NCI-H2081 treated with DMSO at 0.1 percent for 48 hours (cell line): ENCODE measurements at places on chromosomes 16 and 17.
A peak's percentile ranks its signal among the peaks of the same experiment; 100 is the strongest.

GRCh38 chr17:41967921-41968578 lies 1.5 kb downstream of the CNP start:
- DNase-seq, result no peak

DNA sequence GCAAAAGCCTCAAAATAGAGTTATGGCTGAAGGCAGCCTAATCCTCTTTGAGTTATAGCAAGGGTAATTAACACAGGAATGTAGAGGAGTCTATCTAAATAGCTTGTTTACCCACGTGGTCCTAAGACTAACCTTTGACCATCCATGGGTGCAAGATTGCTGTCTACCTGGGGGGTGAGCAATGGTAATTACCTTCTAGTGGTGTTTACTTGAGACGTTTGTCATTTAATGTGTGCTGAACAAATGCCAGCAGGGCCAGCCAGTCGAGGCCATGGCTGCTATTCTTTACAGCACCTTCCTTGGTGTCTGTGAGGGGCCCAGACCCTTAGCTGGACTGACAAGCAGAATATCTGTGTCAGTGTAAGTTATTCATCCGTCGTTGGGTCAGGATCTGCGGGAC lies 13.9 kb upstream of the PRPSAP1 start:
- DNase-seq, result no peak

DNA sequence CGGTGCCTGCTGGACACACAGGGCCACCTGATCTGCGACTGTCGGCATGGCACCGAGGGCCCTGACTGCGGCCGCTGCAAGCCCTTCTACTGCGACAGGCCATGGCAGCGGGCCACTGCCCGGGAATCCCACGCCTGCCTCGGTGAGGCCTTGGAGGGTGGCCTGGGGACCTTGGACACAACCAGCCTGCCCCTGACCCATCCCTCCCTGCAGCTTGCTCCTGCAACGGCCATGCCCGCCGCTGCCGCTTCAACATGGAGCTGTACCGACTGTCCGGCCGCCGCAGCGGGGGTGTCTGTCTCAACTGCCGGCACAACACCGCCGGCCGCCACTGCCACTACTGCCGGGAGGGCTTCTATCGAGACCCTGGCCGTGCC lies 1.4 kb downstream of the NTN3 start:
- no peak for DNase-seq

DNA sequence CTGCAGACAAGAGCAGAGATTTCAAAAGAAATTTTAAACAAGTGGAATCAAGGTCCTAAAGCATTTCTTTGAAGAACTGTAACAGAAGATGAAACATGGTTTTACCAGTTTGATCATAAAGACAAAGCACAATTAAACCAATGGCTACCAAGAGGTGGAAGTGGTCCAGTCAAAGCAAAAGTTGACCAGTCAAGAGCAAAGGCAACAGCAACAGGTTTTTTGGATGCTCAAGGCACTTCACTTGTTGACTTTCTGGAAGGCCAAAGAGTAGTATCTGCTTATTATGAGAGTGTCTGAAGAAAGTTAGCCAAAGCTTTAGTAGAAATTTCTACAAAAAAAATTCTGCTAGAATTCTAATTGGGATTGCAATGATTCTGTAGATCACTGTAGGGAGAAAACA lies 5.3 kb downstream of the DDX52 start:
- DNase-seq, result no peak

GRCh38 chr17:43210576-43210975 lies 1.1 kb upstream of the TMEM106A start:
- DNase-seq, result no peak

GRCh38 chr17:64506201-64506575 lies at the start of gene DDX5:
TSS of gene DDX5 (minus strand) at chr17:64506289. CDS start at chr17:64506119, 170 bp downstream.
- DNase-seq, result peak; percentile 92

DNA sequence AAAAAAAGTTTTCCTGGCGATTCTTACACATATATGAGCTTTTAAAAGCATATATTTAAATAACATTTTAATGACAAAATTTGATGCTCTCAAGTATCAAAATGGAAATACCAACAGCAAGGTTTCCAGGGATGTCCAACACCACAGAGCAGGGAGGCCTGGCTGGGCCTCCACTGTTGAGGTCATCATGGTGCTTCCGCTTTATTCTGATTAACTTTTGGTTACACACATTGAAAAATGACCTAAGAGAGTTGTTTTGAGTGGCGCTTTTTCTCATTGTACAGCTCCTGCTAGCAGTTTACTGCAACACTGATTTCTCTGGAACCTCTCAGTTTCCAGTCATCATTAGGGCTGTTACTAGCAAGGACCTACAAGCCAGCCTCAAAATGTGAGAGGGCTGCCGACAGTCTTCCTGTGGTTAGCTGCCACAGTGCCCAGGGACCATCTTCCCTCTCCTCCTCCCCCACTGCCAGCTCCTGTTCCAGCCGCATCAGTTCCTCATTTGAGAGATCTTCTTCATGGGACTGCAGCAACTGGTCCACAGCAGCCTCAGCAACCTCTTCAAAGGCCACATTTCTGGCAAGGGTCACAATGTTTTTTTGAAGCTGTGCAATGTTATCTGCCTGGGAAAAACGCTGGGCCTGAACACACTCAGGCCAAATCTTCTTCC lies 21.3 kb downstream of the DEF8 start:
- DNase-seq, result no peak

- no peak for DNase-seq
Measured at GRCh38 chr17:81429821-81430551, 34.7 kb downstream of the BAHCC1 start.

- no peak for DNase-seq
Measured at GRCh38 chr17:55346658-55347057, 75.0 kb downstream of the MMD start.

DNA sequence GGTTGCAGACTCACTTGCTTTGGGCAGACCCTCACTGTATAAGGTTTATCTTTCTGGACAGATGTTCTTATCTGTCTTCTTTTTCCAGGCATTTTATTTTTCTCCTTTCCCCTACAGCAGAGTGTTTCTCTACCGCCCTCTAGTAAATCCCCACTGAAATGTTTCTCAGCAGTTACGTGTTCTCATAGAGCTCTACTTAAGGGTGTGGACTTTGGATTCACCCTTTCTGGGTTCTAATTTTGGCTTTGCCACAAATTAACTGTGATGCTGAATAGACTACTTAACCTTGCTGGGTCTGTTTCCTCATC lies 2.0 kb downstream of the ADAT1 start:
- DNase-seq, result no peak

- DNase-seq, result no peak
Measured at GRCh38 chr16:25210758-25211157, 6.0 kb upstream of the AQP8 start.

GRCh38 chr17:41404024-41404671 lies 6.7 kb upstream of the KRT31 start:
- no peak for DNase-seq
